ENCODE measurements at places on chromosomes 5 and 9.

DNA sequence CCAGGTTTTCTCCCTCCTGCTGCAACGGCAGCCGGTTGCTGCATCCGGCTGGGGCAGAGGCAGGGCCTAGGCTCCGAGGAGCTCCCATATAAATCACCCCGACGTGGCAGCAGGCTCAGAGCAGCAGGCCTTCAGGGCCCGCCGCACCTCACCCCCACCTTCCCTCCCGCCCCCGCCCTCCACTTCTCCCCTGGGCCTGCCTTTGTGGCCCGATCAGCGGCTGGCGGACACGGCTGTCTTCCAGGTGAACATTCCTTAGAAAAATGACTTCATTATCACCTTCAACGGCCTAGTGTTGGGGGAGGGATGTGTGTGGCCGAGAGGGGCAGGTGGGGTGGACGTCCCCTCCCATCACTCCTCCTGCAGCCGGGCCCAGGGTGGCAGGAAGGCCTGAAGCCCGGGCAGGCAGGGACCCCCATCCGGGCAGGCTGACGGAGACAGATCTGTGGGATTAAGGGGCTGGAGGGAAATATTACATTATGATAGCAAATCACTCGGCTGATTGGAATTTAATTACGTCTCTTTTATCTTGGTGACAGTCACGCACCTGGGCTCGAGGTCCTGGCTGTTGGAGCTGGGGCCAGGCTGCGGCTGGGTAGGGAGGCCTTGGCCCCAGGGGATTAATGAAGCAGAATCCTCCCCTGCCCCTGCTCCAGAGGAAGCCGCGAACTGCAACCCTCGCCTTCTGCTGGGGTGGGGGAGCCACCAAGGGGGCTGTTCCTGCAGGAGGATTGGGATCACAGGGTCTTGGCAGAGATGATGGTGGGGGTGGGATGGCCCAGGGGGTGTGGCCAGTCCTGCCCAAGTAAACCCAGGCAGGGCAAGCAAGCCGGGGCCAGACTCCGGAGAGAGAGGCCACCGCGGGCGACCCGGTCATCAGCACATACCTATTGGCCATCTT lies 38.4 kb upstream of the RXRA start:
- no peak for DNase-seq

DNA sequence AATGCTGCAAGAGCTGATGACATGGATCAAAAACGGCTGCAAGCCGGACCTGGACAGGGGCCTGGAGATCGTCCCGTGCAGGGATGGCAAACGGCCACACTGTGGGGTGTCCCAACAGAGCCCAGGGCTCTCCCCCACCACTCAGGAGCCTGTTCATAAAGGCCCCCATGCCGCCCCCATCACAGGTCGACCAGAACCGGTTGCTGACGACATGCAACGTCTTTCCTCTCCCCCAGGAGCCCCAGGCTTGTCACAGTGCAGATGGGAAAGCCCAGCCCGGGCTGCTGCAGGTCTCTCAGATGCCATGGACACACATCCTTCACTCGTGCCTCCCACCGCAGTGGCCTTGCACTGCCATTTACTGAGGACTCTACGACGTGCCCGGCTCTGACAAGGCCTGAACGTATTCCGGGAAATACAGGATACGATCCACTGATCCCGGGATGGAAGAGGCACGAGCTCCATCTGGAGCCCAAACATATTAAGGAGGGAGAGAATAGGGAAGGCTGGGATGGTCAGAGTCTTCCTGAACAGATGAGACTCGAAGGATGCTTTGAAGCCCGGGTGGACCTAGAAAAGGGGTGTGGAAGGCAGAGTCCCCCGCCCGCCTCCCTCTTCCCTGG lies 76.5 kb upstream of the SARDH start:
- no peak for DNase-seq

- DNase-seq: no peak
Measured at GRCh38 chr5:73433982-73434342, 14.6 kb downstream of the FOXD1 start.

- DNase-seq: no peak
Measured at GRCh38 chr9:128304136-128304970, 17.9 kb downstream of the TRUB2 start.

GRCh38 chr5:75496026-75496425 lies 15.4 kb downstream of the CERT1 start:
- no peak for DNase-seq
